ENCODE measurements at places on chromosomes 1 and 21.
A peak's percentile ranks its signal among the peaks of the same experiment; 100 is the strongest.

DNA sequence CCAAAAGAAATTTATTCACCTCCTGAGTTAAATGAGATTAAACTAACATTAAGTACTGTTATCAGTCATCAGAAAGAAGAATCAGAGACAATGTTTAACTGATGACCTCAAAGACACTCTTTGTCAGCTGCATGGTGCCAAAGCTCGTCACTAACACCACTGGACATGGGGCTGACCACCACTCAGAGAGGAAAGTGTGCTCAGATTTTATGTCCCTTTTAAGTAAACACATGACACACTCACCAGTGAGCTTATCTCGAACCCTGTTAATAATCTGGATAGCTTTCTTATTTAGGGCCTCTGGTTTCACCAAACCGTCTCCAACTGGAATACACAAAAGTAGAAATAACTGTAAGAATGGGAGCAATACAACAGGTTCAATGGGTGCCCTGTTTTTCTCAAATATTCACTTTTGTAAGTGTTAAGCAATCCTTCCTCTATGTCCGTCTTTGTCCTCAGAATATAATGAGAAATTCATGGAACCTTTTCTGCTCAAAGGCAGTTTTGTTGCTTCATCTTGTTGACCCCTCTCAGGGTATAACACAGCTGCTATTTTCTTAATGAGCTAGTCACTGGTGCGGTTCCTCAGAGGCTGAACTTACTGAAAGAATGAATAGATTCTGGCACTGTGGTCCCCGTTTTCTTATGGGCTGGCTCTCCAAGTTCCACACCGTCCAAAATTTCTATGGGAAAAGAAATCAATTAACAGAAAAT, 9.5 kb upstream of the EXOSC10 start:
- no peak for DNase-seq

DNA sequence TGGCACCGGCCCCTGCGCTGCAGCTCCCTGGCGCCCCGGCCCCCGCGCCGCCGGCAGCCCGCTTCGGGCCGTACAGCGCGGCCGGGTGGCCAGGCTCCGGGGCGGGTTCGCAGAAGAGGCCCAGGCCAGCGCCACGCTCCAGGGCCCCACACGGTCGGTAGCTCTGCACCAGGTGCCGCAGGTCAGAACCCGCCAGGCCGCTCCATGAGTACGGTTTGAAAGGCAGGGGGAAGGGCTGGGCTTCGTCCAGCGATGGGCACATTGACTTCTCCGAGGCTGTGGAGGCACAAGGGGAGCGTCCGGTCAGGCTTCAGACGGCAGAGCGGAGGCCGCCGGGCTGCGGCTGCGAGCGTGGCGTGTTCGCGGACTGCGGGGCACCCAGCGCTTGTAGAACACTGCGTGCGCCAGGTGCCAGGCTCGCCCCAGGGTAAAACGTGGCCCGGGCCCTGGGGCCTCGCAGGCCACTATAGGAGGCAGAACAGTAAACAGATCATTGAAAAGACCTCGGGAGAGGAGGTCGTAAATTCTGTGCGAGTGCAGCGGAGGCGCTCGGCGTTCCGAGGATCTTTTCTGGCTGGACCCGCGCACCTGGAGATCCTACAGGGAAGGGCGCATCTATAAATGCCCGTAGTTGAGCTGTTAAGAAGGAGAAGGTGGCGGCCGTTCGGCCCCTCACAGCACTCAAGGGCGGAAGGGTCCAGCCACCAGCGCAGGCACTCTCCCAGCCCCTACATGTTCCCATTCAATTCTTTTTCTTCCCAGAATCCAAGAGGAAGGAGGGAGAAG, 5.7 kb downstream of the GFI1 start:
- DNase-seq, result peak; percentile 48

DNA sequence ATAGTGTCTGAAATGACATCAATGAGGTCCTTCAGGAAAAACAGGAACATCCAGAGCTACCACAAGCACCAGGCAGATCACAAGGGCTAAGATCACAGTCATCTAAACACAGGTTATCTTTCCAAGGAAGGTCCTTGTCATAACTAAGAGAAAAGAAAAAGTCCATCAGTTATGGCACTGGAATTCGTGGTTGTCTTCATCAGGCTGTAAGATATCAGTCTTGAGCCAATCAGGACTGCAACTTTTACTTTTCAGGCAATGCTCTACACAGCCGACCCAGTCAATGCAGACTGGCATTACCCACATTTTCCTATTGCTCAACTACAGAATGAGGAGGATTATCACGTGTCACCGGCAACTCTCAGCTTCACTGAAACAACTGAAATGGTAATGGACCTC, 26.4 kb downstream of the SORT1 start:
- DNase-seq, result no peak

- no peak for DNase-seq
Observed at GRCh38 chr1:110019770-110020169, 14.7 kb upstream of the STRIP1 start.

DNA sequence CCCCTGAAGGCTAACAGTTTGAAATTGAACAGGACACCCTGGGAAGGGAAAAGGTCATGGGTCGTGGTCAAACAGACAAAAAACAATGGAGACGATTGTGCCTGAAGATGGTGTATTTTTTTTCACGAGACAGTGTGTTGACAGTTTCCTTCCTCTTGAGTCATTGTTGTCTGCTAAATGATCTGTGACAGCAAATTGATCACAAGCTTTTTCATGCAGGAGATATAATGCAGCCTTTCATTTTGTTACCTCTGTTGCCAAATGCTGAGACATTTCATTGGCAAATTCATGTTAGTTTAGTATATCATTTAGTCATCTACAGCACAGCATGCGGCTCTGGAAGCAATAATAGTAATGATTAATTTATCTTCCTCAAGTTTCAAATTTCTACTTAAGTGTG, 27.7 kb downstream of the UBE2U start:
- DNase-seq, result no peak

DNA sequence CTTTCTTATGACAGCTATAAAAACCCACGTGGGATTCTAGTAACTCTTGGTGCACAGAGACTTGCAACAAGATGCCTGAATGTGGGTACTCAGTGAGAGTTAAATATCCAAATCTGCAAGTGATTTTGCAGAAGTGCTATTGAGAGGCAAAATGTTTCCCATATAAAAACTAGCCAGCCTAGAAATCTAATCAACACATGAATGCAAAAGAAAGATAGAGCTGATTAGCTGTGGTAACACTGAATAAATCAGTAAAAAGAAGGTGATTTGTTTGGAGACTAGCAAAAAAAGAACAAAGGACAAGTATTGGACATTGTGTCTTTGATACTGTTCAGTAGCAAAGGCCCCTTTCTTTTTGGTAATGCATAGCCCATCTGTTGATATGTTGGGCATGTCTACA, 213.7 kb upstream of the SGIP1 start:
- no peak for DNase-seq

GRCh38 chr1:23634840-23635651, 56.6 kb upstream of the RPL11 start:
- DNase-seq, result peak; percentile 80

- DNase-seq, result no peak
Observed at GRCh38 chr1:213110349-213111300, 59.6 kb downstream of the RPS6KC1 start.

DNA sequence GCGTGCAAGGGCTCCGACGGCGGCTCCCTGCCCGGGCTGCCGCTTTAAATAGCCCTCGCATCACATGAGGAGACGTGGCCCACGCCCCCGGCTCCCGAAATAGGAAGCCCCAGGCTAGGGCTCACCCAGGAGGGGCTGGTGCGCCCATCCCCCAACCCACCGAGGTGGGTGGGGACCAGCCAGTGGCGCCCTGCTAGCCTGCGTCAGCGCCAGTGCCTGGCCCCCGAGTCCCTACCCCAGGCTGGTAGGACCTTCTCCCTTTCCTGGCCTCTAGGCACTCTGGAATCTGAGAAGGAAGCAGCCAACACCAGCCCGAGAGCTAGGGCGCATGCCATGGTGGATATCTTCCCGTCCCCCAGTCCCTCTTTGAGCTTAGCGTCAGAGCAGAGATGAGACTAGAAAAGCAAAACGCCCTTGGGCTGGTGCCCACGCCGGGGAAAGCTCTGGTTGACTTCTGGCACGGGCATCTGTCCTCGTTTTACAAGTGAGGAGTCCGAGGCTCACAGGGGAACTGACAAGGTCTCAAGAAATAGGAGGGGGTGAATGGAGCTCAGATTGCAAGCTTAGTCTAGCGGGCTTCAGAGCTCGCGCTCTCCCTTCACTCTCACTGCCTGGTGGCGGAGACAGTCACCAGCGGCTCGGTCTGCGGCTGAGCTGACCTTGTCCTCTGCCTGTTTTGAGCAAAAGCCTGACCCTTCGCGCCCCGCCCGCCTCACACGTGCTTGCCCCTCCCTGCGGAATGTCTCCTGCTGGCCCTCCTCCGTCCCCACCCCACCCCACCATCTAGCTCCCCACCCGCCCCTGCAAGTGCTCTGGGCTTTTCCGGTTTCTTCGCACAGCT, at the start of gene FABP3:
FABP3 (minus strand) TSS at position 21 of the 841 bp plus-strand sequence. CDS start 62 bp downstream, outside the sequence.
- peak; percentile 43 for DNase-seq

- peak; percentile 85 for DNase-seq
Observed at GRCh38 chr1:237864338-237865244, 26.1 kb downstream of the ZP4 start.

GRCh38 chr1:210250665-210250997, 18.0 kb downstream of the SERTAD4 start:
- DNase-seq, result peak; percentile 91

DNA sequence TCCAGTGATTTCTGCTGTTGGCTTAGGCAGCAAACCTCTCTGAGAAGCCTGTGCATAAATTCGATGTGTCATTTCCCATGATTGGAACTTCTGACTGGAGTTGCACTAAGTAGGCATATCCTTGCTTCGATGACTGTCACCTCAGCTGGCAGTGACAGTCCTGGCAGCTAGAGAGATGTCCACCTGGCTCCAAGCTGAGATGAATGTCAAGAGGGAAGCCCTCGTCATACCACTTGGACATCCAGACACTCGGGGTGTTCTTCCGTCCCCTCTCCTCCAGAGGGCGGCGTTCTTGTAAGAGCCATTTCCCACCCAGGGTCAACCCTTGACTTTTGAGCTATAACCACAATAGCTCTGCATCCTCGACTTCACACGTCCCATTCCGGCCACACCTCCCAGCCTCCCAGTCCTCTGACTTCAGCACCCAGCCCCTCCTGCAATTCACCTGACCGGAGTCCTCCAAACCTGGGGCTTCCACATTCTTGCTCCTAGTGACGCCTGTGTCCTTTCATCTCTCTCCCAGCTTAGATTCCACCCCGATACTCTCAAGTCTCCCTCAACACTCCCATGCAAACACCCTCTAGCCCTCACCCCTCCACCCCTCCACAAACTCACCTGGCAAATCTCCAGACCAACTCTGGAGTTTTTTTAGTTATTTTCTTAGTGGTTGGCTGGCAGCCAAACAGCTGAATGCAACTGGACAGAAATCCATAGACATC, 17.3 kb downstream of the CA6 start:
- DNase-seq, result peak; percentile 62

GRCh38 chr1:11594222-11594621, 60.0 kb downstream of the FBXO2 start:
- no peak for DNase-seq

GRCh38 chr1:203095061-203095690, 9.4 kb upstream of the MYOG start:
- DNase-seq, result no peak

- DNase-seq, result no peak
Observed at GRCh38 chr21:26954662-26955121, 12.2 kb downstream of the ADAMTS5 start.

- no peak for DNase-seq
Observed at GRCh38 chr1:180277476-180278193, 47.6 kb downstream of the LHX4 start.

DNA sequence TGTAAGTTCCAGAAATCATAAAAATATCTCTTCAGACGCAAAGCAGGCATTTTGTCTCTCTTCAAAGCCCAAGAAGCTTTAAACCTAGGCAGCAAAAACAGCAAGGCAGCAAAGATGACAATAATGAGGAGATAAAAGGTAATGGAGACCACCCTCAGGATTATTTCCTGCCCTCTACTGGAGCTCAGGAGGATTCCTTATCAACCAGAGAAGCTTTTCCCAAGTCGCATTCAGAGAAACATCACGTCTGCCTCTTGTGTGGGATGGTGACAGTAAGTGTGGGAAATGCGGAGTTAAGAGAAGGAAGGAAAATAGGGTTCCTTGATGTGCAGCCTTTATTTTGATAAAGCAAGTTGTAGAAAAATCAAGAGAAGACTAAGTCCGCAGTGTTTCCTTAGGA, 365.8 kb downstream of the RGS7 start:
- no peak for DNase-seq

DNA sequence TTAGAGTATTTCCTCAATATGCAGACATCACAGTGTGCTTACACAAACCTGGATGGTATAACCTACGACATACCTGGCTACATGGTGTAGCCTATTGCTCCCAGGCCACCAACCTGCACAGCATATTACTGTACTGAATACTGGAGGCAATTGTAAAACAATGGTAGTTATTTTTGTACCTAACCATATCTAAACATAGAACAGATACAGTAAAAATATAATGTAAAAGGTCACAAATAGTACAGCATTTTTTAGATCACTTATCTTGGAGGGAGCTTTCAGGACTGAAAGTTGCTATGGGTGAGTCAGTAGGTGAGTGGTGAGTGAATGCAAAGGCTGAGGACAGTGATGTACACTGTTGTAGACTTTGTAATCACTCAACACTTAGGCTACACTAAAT, 492.3 kb downstream of the MRPL39 start:
- DNase-seq, result no peak

DNA sequence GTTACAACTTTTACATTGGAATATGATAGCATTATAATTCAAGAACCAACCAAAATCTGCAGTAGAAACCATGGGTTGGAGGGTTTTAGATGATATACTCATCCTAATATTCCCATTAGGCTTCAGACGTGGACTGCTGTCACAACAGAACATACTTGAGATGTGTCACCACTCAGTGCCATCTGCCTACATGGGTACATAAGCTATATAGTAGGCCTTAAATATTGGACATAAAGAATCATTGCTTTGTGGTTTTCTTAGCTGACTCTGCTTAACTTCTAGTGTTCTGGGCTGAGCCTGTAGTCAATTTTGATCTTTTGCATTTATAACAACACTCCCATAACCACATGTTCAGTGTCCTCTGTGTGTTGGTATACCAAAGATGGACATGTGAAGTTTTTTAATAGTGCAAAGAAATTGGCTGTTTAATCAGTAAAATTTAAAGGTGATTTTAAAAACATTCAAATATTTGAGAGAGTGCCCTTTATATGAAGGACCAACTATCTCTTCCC, 14.2 kb downstream of the RAP1A start:
- no peak for DNase-seq

- no peak for DNase-seq
Observed at GRCh38 chr1:206496131-206496793, 11.1 kb upstream of the RASSF5 start.

- DNase-seq, result peak; percentile 57
Observed at GRCh38 chr1:156859523-156860112, 701 bp upstream of the INSRR start.
